ENCODE measurements at places on chromosomes 7 and 10.

GRCh38 chr10:50625649-50626132 lies 1.9 kb upstream of the SGMS1 start:
- no peak for DNase-seq

DNA sequence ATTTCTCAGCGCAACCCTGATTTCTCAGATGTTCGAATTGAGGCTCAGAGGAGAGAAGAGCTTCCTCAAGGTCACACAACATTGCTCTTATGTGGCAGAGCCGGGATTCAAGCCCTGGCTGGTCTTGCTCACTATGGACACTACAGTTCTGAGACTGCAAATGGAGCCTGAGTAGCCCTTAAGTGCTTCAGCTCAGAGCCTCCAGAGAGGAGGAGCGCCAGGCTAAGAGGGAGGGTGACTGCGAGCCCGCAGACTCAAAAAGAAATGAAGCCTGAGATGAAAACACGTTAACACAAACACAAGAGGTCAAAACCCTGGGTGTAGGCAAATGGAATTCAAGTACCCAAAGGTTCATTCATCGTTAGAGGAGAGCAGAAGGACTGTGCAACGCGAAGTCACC lies 13.9 kb downstream of the ARHGAP22 start:
- no peak for DNase-seq

DNA sequence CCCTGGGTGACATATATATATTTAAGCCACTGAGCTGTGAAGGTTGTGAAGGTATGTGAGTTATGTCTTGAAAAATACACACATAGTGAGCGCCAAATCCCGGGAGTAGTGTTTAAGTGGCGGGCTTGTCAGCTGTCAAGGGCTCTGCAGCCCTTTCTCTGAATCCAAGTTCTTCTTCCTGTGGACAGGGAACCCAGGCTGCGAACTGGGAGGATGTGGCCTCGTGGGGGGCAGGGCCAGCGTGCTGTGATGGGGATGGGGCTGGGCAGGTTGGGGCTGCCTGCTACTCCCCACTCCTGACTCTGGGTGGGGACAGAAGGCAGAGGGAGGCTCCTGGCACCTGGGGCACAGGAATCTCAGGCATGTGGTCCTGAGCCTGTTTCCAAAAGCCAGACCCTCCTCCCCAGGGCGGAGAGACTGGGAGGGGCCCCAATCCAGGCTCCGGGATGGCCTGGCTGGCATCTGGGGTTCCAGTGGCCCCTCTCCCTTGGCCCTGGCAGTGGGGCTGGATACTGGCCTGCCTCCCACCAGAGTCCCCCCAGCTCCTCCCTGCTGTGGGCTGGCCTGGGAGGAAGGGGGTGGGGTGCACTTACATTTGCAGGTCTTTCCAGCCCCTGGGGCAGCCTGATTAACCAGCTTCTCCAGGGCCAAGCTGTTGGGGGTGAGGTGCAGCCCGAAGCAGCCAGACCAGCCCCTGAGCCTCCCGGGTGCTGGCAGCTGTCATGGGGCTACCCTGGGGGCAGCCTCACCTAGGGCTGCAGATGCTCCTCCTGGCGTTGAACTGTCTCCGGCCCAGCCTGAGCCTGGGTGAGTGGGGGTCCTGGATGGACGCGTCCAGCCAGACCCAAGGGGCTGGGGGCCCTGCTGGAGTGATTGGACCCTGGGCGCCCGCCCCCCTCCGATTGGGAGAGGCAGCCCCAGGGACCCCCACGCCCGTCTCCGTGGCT lies at the start of gene UPK3B:
Gene UPK3B (plus strand): TSS at position 622 of the 947 bp plus-strand sequence. CDS start 101 bp downstream, at position 723.
- DNase-seq: no peak

GRCh38 chr7:29636009-29636351 lies 72.3 kb downstream of the PRR15 start:
- DNase-seq: no peak

DNA sequence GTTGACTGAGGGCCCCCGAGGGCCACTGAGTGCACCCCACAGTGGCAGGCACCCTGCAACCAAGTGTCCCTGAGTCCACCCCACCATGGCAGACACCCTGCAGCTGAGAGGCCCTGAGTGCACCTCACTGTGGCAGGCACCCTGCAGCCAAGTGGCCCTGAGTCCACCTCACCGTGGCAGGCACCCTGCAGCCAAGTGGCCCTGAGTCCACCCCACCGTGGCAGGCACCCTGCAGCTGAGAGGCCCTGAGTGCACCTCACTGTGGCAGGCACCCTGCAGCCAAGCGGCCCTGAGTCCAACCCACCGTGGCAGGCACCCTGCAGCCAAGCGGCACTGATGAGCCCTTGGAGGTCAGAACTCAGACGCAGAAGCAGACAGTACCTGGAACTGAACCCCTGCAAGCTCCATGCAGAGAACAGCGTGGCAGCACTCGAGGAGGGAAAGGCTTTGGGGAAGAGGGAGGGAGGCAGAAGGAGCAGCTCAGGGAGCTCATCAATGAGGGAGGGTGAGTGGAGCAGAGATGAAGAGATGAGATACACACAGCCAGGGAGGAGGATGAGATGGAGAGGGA lies 156.5 kb downstream of the WDR37 start:
- no peak for DNase-seq

GRCh38 chr10:48844616-48845015 lies 95.0 kb downstream of the LRRC18 start:
- no peak for DNase-seq

- DNase-seq: no peak
Measured at GRCh38 chr7:134462337-134462925, 3.5 kb upstream of the AKR1B1 start.

- DNase-seq: no peak
Measured at GRCh38 chr7:44867073-44867995, 18.0 kb downstream of the PURB start.

Data from stimulated activated CD4-positive, alpha-beta T cell treated with anti-CD3 and anti-CD28 coated beads, Interleukin-1b, Interleukin-23, amount 100 ng/mL, for 1 hour (primary cell).